ENCODE measurements at places on chromosomes 4 and X.

- no peak for DNase-seq
These were observed 100.5 kb downstream of the MFAP3L start for GRCh38 chr4:169925678-169926077.

DNA sequence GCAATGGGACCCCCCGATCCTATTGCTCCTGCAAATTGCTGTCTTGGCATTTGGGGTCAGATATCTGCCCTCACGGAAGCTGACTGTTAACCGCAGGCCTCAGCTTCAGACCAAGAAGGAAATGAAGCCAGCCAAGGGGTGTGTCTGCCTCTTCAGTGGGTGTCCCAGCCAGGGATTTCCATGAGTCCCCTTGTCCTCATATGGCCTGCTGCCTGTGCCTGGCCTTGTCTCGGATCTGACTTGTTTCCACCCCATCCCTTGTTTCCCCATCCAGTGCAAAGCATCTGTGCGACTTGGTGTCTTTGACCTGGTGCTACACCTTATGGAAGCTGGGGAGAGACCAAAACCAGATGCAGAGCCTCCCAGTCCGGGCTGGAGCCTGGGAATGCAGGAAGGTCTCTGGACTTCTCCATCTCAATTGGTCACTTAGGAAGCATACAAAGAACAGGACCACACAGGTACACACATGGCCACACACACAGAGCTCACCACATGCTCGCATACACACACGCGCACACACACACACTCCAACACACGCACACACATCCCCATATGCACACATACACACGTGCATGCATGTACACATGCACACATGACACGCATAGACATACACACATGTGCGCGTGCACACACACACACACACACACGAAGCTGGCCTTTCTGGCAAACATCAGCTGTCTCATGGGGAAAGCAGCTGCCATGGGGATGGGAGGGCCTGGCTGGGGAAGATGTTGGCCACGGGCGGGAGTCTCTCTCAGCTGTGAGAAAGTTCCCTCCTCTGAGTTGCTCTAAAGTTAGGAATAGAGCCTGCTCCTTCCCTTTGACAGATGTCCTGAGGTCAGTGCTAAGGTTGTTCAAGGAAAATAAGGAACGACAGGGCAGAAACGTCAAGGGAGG lies 65.5 kb downstream of the CRMP1 start:
- no peak for DNase-seq

DNA sequence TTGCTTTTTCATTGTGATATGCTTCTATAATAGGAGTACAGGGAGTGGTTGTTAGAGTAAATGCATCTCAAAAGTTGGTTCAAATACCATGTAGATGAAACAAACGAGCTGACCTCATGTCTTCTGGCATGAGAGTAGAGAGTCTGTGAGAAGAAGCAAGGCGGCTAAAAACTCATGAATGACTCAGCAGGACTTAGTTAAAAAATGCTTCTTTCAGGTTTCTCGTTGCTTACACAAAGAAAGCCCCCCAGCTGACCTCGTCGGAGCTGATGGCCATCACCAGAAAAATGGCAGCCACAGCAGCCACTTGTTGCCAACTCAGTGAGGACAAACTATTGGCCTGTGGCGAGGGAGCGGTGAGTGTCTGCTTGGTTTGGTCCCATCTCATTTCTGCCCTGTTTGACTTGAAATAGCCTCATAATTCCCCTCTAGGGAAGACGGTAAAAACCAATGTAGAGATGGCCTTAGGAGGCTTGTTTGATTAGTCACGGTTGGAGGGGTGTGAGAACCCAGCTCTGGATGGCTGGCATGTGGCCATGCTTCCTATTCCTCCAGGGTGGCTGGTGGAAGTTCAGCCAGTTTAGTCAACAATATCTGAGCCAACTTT lies 14.5 kb downstream of the AFP start:
- DNase-seq = no peak

- DNase-seq = no peak
These were observed 434.2 kb upstream of the AMOT start for GRCh38 chrX:113274791-113275190.

DNA sequence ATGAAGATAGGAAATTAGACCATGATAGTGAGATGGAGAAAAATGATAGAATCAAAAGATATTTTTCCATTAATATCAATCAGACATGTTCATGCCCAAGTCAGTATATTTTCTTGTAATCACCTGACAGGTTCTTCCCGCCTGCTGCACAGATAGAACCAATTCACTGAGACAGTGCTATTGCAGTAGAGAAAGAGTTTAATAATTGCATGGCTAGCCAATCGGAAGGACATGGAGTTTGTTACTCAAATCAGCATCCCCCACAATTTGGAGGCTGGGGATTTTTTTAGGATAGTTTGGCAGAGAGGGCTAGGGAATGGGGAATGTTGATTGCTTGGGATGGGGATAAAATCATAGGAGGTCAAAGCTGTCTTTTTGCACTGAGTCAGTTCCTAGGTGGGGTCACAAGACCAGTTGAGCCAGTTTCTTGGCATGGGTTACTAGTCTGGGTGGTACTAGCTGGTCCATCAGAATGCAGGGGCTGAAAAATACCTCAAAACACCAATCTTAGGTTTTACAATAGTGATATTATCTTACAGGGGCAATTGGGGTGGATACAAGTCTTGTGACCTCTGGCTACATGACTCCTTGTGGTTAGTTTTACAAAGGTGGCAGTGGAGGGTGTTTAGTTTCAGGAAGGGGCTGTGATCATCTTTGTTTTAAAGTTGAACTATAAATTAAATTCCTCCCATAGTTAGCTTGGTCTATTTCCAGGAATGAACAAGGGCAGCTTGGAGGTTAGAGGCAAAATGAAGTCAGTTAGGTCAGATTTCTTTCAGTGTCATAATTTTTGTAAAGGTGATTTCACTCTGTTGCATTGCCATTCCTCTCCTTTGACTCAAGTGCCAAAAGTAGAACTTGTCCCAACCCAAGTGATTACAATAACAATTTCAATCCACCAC lies 100.3 kb upstream of the PDE5A start:
- DNase-seq = no peak

- no peak for DNase-seq
These were observed 93.8 kb downstream of the SOWAHB start for GRCh38 chr4:76804096-76804495.

DNA sequence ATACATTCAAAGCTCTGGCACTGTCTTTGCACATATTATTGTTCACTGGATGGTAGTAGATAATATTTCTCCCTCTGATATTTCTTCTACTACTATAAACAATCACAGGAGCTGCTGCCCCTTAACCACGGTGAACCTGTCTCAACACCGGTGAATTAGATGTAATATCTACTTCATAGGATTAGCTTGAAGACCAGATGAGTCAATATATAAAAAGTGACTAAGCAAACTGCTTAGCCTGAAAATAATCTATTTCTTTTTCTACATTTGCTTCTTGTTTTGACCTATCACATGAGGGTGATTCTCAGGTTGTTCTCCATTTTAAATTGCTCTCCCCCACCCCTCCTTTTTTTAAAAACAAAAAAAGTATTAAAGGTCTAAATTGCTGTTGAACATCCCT lies 645.5 kb downstream of the ANKRD50 start:
- DNase-seq = no peak

DNA sequence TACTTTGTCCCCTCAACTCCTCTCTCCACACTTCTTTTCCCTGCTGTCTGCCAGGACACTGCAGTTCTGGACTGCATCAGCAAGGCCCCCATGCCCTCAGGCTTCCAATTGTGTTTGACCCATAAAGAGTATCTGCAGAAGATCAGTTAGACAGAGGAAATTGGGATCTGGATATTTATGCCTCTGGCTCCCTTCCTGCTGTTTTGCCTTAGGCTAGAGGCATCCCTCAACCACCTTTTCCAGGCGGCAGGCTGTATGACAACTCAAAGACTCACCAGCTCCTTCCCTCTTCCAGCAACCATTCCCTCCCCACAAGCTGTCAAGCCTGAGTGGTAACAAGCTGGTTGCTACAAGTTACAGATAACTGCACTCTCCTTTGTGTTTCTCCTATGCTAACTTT lies 66.4 kb upstream of the NDP start:
- DNase-seq = no peak

- no peak for DNase-seq
These were observed 66.0 kb upstream of the STOX2 start for GRCh38 chr4:183838987-183839712.

DNA sequence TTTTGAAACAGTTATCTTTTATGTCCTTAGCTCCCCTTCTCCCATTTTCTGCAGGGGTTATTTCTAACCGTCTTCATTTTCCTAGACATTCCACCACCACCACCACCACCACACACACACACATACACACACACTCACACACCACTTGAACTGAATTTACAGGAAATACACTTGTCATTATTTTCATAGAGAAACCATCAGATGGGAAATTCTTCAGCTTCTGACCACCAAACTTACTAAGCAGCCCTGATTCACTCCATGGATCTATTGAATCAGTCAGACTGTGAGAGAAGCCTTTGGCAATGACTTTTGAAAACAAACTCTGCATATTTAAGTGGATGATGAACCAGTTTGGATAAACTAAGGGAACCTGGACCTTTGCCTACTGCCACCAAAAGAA lies 210.1 kb upstream of the NHS start:
- DNase-seq = no peak

- no peak for DNase-seq
These were observed 139.8 kb downstream of the BCOR start for GRCh38 chrX:39957816-39958566.

GRCh38 chrX:135432881-135433521 lies 11.3 kb downstream of the SMIM10L2A start:
- no peak for DNase-seq

All from memory B cell (primary cell).